ENCODE measurements at places on chromosomes 7 and 10.
A peak's percentile ranks its signal among the peaks of the same experiment; 100 is the strongest.

- H3K4me3 ChIP-seq: no peak overlapping the region
- no peak overlapping the region for H3K27ac ChIP-seq
- H3K4me1 ChIP-seq: no peaks in the 10 kb centered on the region
- no peaks in the 10 kb centered on the region for H3K36me3 ChIP-seq
These were observed 149.2 kb upstream of the VSTM2A start for GRCh38 chr7:54392935-54393334.

GRCh38 chr7:74514131-74514591 is 60.5 kb downstream of the GTF2IRD1 start:
- H3K4me3 ChIP-seq: no peak overlapping the region
- no peaks in the 10 kb centered on the region for H3K27me3 ChIP-seq
- H3K36me3 ChIP-seq: peaks cover 19% of the 10 kb centered on the region
- H3K4me1 ChIP-seq: no peaks in the 10 kb centered on the region

DNA sequence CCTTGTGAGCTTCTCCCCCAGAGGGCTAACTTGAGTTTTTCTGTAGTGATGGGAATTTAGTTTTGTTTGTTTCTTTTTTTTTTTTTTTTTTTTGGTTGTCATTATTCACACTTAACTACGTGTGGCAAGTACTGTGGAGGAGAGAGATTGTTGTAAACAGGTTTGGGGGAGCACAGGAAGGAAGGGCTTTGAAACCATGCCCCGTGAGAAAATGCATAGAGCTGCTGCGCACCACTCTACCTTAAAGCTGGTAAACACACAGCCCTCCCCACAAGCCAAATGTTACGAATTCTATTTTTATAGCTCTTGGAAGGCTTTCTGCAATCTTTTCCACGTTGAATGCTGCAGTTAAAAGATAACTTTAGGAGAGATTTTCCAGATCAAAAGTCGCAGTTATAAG is 76.2 kb downstream of the ZNF22 start:
- H3K4me1 ChIP-seq: no peaks in the 10 kb centered on the region
- H3K27me3 ChIP-seq: no peaks in the 10 kb centered on the region
- H3K36me3 ChIP-seq: no peaks in the 10 kb centered on the region
- DNase-seq: no peak

- no peaks in the 10 kb centered on the region for H3K27me3 ChIP-seq
- no peak overlapping the region for H3K4me3 ChIP-seq
- no peaks in the 10 kb centered on the region for H3K36me3 ChIP-seq
- H3K27ac ChIP-seq: no peak overlapping the region
- H3K4me1 ChIP-seq: no peaks in the 10 kb centered on the region
These were observed 43.2 kb downstream of the CFAP46 start for GRCh38 chr10:132899054-132899750.

- H3K4me1 ChIP-seq: peaks cover 9% of the 10 kb centered on the region
- H3K27me3 ChIP-seq: peaks cover 5% of the 10 kb centered on the region
- DNase-seq: no peak
- no peaks in the 10 kb centered on the region for H3K36me3 ChIP-seq
These were observed 23.3 kb downstream of the WDR86 start for GRCh38 chr7:151386301-151387160.

DNA sequence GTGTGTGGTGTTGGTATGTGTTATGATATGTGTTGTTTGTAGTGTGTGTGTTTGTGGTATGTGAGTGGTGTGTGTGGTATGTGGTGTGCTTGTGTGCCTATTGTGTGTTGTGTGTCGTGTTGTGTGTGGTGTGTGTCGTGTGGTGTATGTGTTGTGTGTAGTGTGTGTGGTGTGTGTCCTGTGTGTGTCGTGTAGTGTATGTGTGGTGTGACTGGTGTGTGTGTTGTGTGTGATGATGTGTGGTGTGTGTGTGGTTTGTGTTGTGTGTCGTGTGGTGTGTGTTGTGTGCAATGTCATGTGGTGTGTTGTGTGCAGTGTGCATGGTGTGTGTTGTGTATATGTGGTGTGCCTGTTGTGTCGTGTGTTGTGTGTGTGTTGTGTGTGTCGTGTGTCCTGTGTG is 144.6 kb downstream of the DNAJB6 start:
- H3K4me3 ChIP-seq: no peak overlapping the region
- H3K4me1 ChIP-seq: no peaks in the 10 kb centered on the region
- no peaks in the 10 kb centered on the region for H3K27me3 ChIP-seq

GRCh38 chr10:11610826-11611247 is 613 bp downstream of the USP6NL start:
- peak; percentile 47 for DNase-seq
- H3K36me3 ChIP-seq: no peaks in the 10 kb centered on the region
- no peaks in the 10 kb centered on the region for H3K27me3 ChIP-seq
- H3K4me3 ChIP-seq: peak overlapping the region; percentile 99
- no peaks in the 10 kb centered on the region for H3K4me1 ChIP-seq
